Activated CD8-positive, alpha-beta T cell treated with anti-CD3 and anti-CD28 coated beads for 36 hours (primary cell): ENCODE measurements at places on chromosomes 1 and 21.

DNA sequence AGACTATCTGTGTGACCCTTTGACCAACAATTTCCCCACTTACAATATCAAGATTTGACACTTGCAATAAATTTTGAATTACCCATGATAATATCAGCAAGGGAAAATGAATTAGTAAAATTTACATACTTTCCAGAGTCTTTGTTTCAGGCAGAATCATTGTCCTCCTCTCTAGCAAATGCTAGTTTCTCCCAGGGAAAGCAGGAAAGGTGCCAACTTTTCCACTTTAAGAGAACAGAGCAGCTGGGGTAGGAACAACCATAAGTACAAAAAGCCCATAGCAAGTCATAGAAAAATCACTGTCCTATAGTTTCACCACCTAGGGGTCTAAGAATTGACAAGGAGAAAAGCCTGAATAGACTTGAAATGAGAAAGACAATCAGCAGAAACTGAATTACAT is 67.1 kb upstream of the GUCA2B start:
- no peak for DNase-seq

DNA sequence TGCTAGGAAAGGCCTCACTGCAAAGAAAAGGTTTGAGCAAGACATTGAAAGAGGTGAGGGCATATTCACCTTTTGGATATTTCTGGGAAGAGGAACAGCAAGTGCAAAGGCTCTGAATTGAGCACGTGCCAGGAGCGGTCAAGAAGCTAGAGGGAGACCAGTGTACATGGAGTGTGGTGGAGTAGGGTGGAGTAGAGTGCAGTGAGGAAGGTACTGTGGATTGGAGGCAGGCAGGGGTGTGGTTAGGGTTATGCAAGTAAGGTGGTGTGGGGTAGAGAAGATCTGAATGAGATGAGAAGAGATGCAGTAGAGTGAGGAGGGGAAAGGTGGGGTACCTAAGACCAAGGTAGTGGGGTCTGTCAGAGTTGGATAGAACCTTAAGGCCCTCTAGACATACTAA is 119.6 kb downstream of the OMA1 start:
- no peak for DNase-seq

DNA sequence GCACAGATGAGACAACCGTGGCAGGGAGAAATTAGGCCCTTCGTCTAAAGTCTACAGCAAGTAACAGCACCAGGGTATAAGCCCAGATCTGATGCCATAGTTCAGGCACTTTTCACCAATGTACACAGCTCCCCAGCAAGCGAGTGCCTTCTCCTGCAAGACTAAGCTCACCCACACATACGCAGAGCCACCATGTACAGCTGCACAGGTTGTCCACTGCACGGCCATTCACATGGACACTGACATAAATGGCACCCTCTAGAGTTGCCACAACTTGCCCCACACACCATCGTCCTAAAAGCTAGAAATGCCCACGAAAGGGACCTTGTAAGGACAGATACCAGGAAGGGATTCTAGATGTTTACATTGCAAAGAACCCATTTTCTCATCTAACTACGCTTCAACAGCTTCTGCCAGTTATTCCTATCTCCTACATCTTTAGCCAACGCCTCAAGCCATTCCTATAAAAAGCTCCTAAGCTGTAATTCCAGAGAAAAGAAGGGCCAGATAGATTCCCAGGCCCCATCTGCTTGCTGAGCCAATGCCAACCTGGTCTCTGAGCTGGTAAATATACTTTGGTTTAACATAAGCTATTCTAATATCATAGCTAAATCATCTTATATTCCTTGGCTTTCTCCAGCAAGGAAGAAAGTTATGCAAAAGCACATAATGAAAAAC is 174.0 kb upstream of the KAZN start:
- DNase-seq = no peak

- no peak for DNase-seq
Measured at GRCh38 chr1:186022184-186022583, 288.0 kb downstream of the HMCN1 start.

- no peak for DNase-seq
Measured at GRCh38 chr1:183285746-183286145, 99.7 kb downstream of the LAMC2 start.

- no peak for DNase-seq
Measured at GRCh38 chr1:19063122-19063521, 106.6 kb upstream of the IFFO2 start.

- DNase-seq = no peak
Measured at GRCh38 chr21:37548521-37548981, 182.0 kb downstream of the DYRK1A start.

DNA sequence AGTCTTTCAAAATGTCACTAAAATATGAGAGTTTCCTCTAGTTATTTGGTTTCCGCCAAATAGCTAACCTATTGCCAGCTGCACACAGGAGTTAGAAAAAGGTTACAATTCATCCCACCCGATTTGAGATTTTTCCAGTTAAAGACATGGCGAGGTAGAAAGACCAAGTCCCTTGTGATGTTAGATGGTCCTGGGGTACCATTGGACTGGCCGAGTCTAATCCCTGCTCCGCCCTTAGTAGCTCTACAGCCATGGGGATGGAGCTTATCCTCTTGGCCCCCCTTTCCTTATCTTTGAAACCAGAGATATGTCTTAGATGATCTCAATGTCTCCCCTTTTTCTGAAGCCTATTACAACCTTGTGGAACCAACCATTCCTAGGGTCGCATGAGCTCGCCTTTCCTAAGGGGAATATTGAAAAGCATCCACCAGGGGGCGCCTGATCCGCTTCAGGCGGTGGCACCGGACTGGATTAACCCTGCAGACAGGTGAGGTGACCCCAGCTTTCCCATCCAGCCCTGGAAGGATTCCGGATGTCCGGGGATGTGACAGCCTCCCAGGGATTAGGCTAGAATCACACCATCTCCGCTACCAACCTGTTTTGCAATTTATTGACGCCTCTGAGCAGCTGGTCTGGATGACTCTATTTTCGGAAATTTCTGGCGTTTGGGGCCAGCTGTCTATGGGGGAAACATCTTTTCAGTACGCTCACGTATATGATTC is 68.3 kb upstream of the SIM2 start:
- DNase-seq = peak; percentile 77

- DNase-seq = no peak
Measured at GRCh38 chr1:179969962-179970361, 15.4 kb downstream of the CEP350 start.

GRCh38 chr1:205376739-205377138 is 20.0 kb upstream of the KLHDC8A start:
- DNase-seq = no peak

DNA sequence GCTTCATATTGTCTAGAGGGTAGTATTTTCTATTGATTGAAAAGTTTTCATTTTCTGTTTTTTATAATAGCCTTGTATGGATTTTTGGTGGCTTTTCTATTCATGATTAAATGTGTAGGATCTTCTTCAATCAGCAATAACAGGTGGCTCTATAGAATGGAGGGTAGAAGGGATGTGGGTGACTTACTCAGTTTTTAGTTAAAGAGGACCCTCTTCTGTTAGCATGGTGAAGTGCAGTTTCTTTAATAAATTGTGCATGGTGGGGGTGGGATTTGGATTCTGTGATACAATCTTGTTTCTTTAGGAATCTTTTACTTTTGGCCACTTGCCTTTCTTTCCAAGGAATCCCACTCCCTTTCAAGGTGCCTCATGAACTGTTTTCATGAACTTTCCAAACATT is 64.7 kb downstream of the SLC35A3 start:
- no peak for DNase-seq

- peak; percentile 43 for DNase-seq
Measured at GRCh38 chr1:173669491-173669941, at the start of gene ANKRD45. Gene ANKRD45 (minus strand): TSS chr1:173669851. CDS start chr1:173659418, 10,433 bp downstream.

DNA sequence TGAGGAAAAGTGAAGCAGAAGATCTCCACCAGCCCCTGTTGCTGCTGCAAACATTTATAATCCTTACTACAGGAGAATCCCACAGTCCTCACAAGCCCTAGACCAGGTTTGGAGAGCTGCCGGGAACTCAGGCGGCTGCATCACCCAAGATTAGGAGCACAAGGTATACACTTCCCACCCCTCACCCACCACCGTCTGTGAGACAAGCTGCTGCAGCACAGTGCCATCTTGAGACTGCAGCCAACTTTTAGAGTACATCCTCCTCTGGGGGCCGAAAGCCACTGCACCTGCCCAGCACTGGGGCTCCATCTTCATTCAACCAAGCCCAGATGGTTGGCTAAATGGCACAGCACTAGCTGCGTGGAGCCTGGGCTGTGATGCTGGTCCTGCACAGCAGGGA is 13.8 kb downstream of the OLFML3 start:
- DNase-seq = no peak

GRCh38 chr1:244792188-244792850 is 43.1 kb upstream of the COX20 start:
- DNase-seq = no peak

DNA sequence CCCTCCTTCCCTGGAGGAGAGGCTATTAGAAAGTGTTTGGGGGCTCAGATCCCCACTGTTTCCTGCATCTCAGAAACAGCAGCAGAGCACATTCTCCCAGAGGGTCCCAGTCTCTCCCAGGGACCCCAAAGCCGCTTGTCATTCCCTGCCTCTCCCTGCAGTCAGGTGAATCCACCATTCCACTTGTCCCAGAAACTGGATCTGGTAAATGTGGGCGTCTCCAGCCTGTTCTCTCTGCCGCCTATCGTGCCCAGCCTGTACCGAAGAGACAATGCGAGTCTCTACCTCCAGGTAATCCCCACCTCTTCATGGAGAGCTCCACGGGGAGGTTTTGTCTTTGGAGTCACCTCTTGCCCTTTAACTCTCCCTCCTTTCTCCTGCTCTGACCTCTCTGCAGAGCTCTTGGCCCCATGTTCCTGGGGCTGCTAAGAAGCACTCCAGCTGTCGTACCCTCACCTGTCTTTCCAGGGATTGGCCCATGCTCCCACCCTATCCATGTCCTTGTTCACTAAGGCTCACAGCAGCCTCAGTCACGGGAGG is 26.9 kb downstream of the INAVA start:
- no peak for DNase-seq

DNA sequence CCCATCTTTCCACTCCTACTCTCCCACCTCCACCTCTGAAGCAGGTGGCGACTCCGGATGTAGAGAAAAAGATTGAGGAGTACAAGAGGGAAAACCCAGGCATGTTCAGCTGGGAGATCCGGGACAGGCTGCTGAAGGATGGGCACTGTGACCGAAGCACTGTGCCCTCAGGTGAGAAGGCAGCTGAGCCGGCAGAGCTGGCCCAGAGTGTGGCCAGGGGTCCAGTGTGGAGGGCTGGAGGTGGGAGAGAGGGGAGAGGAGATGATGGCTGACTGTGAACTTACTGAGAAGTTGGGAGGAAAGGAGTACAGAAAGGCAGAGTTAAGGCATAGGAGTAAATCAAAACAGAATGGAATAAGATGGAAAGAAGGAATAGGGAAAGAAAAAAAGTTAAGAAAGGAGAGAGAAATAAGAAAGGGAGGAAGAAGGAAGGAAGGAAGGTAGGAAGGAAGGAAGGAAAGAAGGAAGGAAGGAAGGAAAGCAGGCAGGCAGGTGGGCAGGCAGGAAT is 4.5 kb downstream of the PAX7 start:
- no peak for DNase-seq

GRCh38 chr1:31380181-31380580 is 7.3 kb upstream of the FABP3 start:
- DNase-seq = no peak

GRCh38 chr1:69491416-69491815 is 76.3 kb upstream of the LRRC7 start:
- DNase-seq = no peak

DNA sequence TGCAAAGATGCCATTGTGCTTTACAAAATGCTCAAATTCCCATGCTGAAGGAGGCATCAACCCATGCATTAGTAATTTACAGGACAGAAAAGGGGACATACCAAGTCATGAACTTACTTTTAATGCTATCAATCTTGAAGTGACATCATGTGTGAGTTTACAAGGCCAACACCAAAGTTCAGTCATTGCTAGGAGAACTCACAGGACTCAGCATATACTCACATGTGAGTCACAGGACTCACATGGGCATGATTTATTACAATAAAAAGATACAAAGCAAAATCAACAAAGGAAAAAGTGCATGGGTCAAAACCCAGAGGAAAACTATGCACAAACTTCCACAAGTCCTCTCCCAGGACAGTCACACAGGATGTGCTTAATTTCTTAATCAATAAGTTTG is 1656.0 kb downstream of the MRPL39 start:
- DNase-seq = no peak

GRCh38 chr21:28821276-28822122 is 171.2 kb downstream of the LTN1 start:
- DNase-seq = no peak

DNA sequence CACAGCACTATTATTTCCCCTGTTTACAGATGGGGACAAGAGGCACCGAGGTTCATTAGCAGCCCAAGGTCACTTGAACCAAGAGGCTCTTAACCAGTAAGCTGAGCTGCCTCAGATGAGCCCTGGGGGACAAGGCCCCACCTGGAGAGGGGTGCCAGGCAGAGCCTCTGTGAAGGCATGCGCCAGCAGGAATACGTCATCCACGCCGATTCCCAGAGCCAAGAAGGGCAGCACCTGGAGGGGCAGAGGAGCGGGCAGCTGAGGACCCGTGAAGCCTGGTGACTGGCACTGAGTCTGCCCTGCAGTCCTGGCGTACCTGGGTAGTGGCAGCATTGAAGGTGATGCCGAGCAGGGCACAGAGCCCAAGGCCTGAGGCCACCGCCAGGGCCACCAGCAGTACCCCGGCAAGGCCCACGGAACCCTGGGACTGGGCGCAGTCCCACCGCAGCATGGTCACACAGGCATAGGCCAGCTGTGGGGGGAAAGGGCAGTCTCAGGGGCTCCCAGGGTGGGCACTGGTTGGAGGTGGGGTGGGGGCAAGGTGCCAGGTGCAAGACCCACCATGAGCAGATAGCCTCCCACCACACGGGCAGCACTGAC is 14.1 kb downstream of the PTCH2 start:
- DNase-seq = no peak

DNA sequence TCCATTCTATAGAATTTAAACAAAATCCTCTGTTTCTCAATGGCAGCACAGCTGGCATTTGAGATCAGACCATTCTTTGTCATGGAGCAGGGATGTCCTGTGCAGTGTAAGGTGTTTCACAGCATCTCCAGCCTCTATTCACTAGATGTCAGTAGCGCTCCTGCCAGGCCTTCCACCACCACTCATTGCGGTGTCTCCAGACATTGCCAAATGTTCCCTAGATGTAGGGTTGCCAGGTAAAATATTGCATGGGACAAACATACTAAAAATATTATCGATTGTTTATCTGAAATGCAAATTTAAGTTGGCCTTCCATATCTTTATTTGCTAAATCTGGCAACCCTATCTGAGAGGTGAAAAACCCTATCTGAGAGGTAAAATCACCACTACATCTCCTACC is 11.7 kb downstream of the ITLN2 start:
- no peak for DNase-seq

GRCh38 chr1:209823143-209824041 is 4.4 kb upstream of the UTP25 start:
- peak; percentile 33 for DNase-seq

DNA sequence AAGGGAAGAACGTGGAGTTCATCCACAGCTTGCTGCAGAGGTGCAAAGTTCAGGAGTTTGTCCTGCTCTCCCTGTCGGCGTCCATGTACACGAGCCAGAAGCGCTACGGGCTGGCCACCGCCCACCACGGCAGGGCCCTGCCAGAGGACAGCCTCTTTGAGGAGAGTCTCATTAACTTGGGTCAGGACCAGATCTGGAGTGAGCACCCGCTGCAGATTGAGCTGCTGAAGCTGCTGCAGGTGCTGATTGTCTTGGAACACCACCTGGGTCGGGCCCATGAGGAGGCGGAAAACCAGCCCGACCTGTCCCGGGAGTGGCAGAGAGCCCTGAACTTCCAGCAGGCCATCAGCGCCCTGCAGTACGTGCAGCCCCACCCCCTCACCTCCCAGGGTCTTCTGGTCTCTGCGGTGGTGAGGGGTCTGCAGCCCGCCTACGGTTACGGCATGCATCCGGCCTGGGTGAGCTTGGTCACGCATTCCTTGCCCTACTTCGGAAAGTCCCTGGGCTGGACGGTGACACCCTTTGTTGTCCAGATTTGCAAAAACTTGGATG is 73.8 kb upstream of the MORC3 start:
- DNase-seq = no peak
